ENCODE measurements at places on chromosomes 4 and X.
A peak's percentile ranks its signal among the peaks of the same experiment; 100 is the strongest.

- DNase-seq = no peak
These were observed 2.8 kb downstream of the DCUN1D4 start for GRCh38 chr4:51845711-51846110.

GRCh38 chrX:124256216-124256615 lies 76.2 kb upstream of the TEX13D start:
- no peak for DNase-seq

- no peak for DNase-seq
These were observed 73.6 kb upstream of the COX18 start for GRCh38 chr4:73142995-73143547.

GRCh38 chr4:172740434-172740833 lies 428.2 kb upstream of the GALNT7 start:
- DNase-seq = no peak

DNA sequence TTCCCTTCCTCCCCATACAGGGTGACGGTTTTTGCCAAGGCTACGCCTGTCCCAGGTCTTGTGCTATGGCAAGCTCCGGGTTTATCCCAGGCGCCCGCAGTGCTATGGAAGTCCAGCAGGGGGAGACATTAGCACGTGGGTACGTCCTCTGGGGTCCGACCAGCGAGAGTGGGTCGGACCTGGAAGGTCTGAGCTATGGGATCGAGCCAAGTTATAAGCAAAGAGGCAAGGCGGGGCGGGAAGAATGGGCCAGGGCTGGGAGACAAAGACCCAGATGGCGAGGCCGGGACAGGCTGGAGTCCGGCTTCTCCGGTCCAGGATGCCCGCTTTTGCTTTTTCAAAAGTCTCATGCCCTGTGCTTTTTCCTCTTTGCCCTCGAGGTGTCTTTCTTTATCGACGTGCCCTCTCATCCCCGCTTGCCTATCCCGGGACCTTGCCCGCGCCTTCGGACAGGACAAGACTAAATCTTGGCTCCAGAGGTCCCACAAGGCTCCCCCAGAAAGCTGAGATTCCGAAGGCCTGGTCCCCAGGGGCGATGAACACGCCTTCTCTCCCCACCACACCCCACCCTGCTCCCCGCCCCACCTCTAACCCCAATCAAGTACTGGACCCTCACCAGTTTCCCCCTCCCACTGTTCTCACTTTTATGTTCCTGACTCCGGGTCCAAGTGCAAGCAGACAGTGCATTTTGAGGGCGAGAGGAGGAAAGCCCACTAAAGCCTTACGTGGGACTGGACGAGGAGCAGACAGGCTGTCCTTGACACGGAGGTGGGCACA lies 785 bp upstream of the EFNB1 start:
- DNase-seq = peak; percentile 87

GRCh38 chrX:6683353-6683752 lies 148.4 kb upstream of the VCX3A start:
- DNase-seq = no peak

- no peak for DNase-seq
These were observed 71.8 kb downstream of the RAPGEF2 start for GRCh38 chr4:159174645-159175084.

DNA sequence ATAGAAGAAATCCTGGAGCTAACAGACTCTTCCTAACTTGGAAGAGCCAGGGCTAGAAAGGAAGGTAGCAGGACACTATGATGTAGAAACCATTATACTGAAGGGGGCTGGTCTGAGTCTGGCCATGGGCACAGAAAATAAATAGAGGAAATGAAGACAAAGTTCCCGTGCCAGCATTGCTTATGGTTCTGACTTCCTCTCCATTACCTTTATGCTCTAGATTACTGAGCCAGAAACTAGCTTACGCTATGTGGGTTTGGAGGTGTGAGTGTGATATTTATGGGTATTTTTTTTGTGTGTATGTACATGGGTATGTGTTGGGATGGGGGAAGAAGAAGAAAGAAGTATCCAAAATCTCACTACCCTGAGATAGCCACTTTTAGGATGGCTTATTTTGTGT lies 148.3 kb downstream of the GLUD2 start:
- DNase-seq = no peak

- DNase-seq = no peak
These were observed 211.9 kb upstream of the KIT start for GRCh38 chr4:54445866-54446265.

GRCh38 chr4:94395562-94395961 lies 52.9 kb upstream of the HPGDS start:
- DNase-seq = no peak

GRCh38 chr4:152684007-152684406 lies 4.2 kb upstream of the TMEM154 start:
- DNase-seq = no peak

- no peak for DNase-seq
These were observed 3.0 kb downstream of the IL2 start for GRCh38 chr4:122453384-122453995.

DNA sequence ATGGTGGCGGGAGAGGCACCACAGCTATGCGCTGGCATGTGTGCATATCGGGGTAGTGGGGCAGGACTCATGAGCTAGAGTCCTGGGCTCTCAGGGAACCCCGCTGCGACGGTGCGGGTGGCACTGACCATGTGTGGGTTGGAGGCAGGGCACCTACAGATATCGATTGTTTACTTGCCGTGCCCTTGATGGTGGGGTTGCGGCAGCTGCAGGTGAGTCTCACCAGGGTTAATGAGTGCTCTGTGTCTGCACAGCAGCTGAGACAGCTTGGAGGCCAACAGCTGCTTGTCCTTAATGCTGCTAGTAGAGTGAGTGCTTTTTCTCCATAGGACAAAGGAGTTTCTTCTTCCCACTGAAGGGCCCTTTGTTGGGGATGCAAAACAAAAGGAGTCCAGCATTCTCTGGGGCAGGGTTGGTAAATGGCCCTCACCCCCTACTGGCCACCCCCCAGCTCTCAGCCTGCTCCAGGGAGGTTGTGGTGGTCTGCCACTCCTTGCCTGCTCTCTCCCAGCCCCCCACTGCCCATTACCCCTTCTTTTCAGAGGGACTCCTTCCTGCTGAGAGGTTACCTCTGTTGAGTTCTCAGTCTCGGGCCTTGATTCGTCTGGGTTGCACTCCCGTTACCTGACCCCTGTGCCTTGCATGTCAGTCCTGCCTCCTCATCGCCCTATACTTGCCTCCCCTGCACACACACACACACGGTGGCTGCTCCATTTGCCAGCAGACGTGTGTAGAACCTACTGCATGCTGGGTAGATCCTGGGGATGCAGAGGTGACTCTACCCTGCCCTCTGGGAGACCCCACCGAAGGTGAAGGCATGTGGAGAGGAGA lies 52.8 kb downstream of the TBC1D14 start:
- DNase-seq = no peak

GRCh38 chr4:125168531-125168930 lies 146.2 kb upstream of the FAT4 start:
- DNase-seq = no peak

DNA sequence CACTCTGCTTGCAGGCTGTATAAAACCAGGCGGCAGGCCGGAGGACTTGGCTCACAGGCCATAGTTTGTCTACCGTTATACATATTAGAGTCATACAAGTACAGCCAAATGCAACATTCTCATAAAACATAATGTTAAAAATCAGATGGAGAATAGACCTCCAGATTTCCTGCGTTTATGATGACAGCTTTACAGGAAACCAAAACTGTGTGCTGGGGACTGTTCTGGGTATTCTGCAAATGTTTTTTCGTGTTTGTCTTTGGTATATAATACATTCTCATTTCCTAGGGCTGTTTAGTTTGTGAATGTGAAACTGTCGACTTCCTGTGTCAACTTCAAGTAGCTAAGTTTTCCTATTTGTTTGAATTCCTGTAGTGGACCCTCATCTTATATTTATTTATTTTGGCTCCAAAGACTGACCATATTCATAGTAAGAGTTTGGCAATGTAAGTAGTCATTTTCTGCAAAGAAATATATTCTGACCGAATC lies 79.5 kb upstream of the FAM9C start:
- DNase-seq = no peak

DNA sequence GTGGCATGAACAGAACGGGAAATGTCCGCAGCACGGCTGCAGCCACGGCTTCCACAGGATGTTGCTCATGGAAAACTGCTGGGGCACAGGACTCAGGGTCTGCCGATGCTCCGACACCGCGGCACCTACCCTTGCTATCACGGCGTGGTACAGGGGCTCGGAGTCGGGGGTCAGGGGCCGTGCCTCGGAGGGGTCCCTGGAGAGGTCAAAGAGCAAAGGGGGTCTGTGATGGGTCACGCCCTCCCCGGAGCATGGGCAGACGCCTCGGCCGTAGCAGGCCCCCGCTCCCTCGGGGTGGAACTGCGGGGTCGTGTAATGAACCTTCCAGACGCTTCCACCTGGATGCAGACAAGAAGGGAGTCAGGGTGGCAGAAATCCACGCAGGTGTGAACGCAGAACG lies 21.8 kb downstream of the ARSD start:
- DNase-seq = no peak

Measured in uterus (tissue), 4 donors.